ENCODE measurements at places on chromosomes 2 and 18.

DNA sequence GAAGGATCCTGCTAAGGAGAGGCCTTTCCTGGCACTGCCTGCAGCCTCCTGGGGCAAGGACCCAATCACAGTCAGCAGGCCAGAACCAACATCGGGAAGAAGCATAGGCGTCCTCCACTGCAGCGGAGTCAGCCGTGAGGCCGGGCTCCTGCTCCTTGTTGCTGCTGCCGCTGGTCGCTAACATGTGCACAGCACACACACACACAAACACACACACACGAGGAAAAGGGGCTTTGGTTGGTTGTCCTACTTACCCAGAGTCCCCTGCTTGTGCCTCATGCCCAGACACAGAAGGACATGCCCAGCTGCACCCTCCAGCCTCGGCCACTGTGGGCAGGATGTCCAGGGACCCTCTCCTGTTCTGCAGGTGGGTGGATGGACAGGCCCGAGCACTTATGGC, 209.4 kb downstream of the GLI2 start:
- DNase-seq = no peak

GRCh38 chr18:49817947-49818346, 4.6 kb upstream of the ACAA2 start:
- no peak for DNase-seq

DNA sequence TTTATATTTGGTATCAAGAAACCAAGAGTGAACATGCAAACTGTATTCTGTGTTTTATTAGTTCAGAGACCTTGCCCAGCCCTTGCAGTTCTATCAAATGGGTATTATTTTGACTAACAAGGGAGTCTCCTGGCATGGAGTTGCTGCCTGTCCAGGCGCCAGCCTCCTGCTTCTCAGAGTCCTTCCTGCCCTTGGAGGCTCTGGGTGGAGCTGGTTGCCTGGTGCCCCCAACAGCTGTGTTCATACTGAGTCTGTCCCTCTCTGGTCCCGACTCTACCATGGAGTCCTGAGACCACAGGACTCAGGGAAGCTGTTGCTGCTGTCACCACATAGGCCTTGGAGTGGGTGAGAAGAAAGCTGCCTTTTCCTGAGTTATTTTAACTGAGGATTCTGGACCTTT, 26.3 kb upstream of the GREB1 start:
- no peak for DNase-seq

DNA sequence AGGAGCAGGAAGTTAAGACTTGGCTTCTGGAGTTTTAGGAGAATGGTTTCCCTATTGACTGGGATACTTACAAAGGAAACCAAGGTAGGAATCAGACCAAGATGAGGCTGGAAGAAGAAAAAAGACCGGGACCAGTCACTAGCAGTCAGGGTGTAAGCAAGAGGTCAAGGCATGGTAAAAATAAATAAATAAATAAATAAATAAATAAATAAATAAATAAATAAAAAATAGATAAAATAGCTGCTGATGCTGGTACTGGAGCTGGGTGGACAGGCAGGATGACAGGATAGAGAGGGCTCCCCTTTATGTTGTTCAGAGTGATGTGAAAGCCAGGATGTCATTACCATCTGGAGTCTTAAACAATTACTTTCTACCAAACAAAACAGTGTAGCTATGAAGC, 89.9 kb downstream of the MYO5B start:
- DNase-seq = no peak

- no peak for DNase-seq
Measured at GRCh38 chr2:69798909-69799526, 30.4 kb upstream of the GMCL1 start.

- DNase-seq = no peak
Measured at GRCh38 chr2:136005462-136006196, 20.2 kb upstream of the DARS1 start.

GRCh38 chr2:233745073-233745755, 14.9 kb upstream of the UGT1A1 start:
- no peak for DNase-seq

All from stimulated activated CD8-positive, alpha-beta memory T cell treated with anti-CD3 and anti-CD28 coated beads, Interleukin-12 subunit alpha, Interleukin-12 subunit beta, amount 100 ng/mL, for 4 hours (primary cell).